Stimulated activated CD8-positive, alpha-beta memory T cell treated with anti-CD3 and anti-CD28 coated beads, Interleukin-4, amount 100 ng/mL, for 1 hour (primary cell): ENCODE measurements at places on chromosomes 3 and 15.

DNA sequence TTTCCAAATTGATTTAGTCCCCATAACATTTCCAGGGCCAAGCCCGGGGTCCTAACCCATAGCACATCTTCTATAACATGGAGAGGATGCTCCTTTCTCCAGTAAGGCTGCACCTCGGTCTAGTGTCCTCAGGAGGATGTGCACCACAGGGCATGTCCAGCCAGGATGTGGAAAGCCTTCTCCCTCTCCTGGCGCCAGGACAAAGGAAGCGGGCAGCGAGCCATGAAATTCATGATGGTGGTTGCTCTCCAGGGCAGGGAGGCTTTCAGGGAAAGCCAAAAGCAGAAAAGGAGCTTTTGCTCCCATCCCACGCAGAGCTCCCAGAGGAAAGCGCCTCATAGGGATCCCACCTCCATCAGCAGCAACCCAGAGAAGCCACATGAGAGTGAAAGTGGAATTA lies 220.0 kb downstream of the ADAMTSL3 start:
- DNase-seq = no peak

DNA sequence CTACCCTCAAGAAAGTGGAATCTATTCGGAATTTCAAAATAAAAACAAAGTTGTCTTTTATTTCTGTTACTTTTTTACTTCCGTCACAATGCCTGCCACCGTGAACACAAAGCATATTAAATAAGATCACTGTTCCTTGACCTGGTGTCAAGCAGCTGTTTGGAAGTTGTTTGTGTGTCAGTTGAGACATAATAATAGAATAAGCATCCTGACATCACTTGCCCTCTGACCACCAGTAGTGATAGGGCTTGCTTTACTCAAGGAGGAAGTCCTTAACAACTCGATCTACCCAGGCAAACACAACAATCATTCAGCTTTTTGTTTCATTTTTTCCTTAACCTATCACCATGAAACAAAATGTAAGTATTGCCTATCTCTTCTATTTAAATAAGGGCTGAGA lies 454.4 kb upstream of the RASGRP1 start:
- no peak for DNase-seq

GRCh38 chr3:36900474-36901443 lies 44.1 kb downstream of the TRANK1 start:
- DNase-seq = no peak

- DNase-seq = no peak
Observed at GRCh38 chr15:72923289-72923688, 129.0 kb upstream of the NEO1 start.

DNA sequence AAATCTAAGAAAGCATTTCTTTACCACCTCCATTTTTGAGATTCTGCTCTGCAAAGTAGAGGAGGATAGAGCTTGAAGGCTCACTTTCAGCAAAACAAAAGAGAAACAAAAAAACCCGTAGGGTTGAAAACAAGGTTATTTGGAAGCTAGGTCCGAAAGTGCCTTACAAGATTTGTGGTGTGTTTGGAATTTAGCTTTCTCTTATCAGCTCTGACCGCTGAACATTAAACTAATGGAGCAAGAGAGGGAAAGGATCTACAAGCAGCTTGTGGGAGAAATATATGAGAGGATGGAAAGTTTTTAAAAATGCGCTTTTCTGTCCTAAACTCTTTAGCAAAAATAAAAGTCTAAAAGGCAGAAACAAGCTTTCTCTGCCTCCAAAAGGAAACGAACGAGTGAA lies 545.5 kb downstream of the NTRK3 start:
- no peak for DNase-seq

DNA sequence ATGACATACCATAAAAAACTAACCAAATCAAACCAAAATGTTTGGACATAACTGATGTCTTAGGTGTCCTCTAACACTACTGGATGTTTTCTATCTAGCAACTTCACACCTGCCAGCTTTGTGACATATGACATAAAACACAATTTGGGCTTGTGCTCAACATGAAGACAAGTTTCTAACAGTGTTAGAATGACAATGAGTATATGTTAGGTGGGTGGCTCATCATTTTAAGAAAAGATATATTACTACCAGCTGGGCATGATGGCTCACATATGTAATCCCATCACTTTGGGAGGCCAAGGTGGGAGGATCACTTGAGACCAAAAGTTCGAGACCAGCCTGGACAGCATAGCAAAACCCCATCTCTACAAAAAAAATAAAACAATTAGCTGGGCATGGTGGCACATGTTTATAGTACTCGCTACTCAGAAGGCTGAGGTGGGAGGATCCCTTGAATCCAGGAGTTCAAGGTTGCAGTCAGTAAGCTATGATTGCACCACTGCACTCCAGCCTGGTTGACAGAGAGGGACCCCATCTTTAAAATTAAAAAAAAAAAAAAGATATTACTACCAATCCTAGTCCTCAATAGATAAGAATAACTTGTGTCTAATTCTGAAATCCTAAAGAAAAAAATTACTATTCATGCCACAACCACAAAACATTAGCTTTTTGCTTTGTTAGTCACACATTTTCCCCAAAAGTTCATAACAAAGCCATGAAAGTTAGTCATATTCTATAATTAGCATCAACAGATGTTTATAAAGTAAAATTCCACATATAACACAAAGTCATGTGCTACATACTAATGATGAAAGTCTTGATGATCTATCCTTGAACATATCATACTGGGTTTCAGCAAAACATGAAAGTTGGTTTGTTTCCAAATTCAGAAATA lies 59.9 kb downstream of the LRRFIP2 start:
- no peak for DNase-seq

GRCh38 chr3:120931593-120931992 lies 23.6 kb downstream of the STXBP5L start:
- DNase-seq = no peak

- DNase-seq = no peak
Observed at GRCh38 chr3:14789640-14790285, 29.0 kb upstream of the FGD5 start.

- DNase-seq = no peak
Observed at GRCh38 chr3:37707428-37708372, 154.0 kb upstream of the CTDSPL start.

DNA sequence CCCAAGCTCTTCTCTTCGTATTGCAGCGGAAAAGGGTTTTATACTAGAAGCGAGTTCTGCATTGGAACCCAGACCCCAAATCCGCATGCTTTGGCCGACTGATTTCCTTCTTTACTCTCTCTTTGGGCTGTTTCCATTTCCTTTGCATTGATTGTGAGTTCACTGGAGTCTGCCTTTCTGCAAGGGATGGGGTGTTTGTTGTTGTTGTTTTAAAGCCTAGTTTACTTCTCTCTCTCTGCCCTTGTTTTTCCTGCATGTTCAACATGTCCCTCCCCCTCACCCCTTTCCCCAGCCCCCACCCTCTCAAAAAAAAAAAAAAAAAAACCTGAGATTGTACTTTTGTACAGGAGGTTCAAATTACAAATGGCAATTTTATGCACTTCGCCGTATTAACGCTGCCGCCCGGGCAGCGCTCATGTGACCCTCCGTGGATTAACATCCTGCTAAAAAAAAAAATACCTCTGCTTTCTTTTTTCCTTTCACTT lies 2.2 kb downstream of the NR2F2 start:
- DNase-seq = no peak
